ENCODE measurements at places on chromosomes 7 and 10.
A peak's percentile ranks its signal among the peaks of the same experiment; 100 is the strongest.

DNA sequence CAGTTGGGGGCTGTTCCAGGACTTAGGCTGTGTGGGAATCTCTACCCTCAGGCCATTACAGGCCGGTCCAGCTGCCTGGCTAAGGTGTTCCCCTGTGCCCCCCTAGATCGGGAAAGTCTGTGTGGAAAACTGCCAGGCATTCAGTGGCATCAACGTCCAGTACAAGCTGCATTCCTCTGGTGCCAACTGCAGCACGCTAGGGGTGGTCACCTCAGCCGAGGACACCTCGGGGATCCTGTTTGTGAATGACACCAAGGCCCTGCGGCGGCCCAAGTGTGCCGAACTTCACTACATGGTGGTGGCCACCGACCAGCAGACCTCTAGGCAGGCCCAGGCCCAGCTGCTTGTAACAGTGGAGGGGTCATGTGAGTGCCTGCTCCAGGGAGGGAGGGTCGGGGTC lies 27.1 kb upstream of the CSGALNACT2 start:
- no peak for DNase-seq

DNA sequence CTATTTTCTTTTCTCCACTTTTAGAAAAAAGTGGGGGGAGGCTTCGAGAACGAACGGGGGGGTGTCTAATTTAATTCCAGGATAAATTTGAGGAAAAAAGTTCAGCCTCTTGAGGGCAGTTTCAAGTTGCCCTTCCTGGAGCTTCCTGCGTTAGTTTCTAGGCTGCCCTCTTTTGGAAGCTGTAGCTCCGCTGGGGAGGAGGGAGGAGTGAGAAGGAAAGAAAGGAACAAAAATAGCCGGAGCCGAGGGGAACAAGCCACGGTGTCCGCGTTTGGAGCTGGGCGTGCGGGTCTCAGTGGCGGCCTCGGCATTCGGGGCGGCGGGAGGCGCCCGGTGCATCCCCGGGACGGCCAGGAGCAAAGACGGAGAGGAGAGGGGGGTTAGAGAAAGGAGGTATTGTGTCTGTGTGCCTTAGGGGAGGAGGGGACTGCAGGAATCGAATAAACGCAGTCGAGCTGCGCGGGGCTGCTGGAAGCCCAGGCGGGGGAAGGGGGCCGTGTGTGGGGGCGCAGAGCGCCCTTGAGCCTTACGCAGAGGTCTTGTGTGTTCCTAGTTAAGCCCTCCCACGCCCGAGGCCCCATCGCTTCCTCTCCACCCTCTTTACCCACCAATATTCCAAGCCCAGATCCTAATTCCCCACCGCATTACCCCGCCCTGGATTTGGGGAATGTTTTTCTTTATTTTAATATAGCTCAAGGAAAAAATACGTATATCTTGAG lies 2.0 kb upstream of the TNRC18 start:
- peak; percentile 92 for DNase-seq

DNA sequence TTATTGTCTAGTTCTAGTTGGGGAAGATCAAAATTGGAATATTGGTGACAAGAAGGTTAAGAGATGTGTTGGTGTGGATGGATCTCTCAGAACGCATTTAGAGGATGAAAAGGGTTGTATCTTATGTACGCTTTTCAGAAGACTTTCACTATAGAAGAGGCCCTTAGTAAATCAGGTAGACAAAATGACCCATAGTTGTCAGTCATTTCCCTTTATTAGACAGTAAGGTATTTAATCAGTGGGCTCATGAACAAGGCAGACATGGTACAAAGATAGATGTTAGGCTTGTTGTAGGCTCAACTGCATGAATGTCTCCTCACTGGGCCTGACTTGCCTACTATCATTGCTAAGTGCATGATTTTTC lies 359.2 kb downstream of the PHF14 start:
- DNase-seq: no peak

DNA sequence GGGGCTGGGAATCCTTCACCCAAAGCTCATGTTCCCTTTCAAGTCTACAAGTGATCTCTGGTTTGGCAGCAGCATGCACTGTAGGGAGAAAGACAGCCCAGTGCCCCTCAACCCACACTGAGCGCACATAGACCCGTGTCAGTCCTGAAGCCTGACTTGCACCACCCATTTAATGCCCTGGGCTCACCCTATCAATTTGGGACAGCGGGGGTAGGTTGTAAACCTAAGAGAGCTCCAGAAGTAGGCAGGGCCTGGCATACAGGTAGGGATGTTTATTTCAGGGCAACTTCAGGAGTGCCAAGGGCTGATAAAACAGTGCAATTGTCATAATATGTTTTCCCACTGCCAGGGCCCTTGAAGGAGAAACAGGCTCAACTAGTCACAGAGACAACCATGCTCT lies 3.5 kb upstream of the ATP6V0E2 start:
- no peak for DNase-seq

- peak; percentile 3 for DNase-seq
Observed at GRCh38 chr10:20276127-20276979, 460.1 kb downstream of the PLXDC2 start.

DNA sequence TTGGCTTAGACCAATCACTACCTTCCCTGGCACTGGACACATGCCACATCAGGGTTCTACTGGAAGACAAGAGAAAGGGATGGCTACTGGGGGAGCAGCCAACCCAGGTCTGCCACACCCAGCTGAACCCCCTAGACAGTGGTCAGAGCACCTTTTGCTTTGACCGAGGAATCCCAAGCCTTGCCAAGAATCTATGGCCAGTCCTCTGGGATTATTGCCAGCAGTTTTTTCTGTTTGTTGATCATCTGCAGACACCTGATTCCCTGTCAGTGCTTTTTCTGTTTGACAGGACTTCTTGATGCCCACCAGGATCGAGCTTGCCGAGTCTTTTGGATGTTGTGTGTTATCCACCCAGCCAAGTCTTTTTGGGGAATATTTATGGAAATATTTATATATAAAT lies 476.2 kb upstream of the GALNT17 start:
- DNase-seq: no peak

DNA sequence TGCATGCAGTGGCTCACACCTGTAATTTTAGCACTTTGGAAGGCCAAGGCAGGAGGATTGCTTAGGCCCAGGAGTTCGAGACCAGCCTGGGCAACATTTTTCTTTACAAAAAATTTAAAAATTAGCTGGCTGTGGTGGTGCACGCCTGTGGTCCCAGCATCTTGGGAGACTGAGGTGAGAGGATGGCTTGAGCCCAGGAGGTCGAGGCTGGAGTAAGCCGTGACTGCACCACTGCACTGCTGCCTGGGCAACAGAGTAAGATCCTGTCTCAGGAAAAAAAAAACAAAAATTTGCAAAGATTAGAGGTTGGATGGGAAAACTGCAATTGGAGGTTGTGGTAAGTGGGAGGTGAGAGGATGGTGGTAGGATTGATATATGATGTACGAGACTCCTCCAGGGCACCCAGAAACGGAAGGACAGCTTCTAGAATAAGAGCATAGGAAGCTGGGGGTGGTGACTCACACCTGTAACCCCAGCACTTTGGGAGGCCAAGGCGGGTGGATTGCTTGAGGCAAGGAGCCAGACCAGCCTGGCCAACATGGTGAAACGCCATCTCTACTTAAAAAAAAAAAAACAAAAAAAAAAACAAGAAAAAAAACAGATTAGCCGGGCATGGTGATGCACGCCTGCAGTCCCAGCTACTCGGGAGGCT lies 19.1 kb upstream of the PARP12 start:
- DNase-seq: no peak

- no peak for DNase-seq
Observed at GRCh38 chr10:32972929-32973328, 14.9 kb upstream of the ITGB1 start.

- peak; percentile 85 for DNase-seq
Observed at GRCh38 chr10:102072673-102073527, 7.8 kb downstream of the HPS6 start.

- peak; percentile 29 for DNase-seq
Observed at GRCh38 chr7:112596260-112596659, 115.5 kb downstream of the LSMEM1 start.

GRCh38 chr10:559767-560047 lies 129.8 kb downstream of the DIP2C start:
- no peak for DNase-seq

DNA sequence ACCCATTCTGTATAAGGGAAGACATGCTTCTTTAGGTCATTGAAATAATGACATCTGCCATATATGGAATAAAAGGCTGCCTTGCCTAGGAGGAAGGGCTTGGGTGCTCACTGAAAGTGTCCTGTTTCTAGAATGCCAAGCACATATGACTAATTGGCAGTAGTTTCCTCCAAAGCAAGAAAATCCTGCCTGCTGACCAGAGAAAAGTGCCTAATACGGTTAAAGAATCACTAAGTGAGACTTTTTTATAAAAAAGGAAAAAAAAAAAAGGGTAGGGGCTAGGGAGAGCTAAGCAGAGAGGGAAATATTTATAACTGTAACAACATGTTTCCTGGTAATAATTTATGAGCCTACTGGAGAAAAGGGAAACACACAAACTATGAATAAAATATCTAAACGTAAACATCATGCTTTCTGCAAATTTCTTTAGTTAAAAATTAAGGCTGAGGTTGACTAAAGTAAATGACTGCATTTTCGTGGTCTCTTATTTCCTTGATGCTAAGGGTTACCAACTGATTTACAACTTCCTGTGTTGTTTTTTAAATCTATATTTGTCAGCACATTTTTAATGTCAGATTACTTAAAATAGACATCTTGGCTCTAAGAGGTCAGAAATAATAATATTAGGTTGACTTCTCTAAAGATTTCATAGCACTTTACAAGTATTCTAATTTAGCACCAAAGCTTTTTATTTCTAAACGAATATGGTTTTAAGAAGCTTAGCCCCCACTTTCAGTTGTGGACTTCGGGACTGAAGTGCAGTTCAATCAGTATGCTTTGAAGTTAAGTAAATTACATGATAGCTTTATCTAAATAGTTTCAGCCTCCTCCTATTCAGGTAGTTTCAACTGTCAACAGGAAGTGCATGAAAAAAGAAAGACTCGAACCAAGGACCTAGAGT lies 89.6 kb downstream of the CABCOCO1 start:
- DNase-seq: peak; percentile 57

DNA sequence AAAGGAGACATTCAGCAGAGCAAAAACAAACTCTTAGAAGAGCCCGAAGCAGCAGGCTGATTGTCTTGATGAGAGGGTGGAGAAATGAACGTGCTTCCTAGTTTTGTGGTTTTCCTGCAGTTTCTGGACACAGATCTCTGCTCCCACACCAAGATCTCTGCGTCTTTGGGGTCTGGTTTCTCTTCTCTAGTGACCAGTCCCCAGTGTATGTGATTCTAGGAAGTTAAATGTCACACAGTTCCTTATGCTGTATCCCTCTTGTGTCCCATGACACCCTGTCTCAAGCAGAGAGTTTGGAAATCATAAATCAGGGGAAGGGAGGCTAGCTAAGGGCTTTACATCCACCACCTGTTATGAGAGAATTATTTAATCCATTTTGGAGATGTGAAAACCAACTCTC lies 55.4 kb upstream of the KLF14 start:
- no peak for DNase-seq

DNA sequence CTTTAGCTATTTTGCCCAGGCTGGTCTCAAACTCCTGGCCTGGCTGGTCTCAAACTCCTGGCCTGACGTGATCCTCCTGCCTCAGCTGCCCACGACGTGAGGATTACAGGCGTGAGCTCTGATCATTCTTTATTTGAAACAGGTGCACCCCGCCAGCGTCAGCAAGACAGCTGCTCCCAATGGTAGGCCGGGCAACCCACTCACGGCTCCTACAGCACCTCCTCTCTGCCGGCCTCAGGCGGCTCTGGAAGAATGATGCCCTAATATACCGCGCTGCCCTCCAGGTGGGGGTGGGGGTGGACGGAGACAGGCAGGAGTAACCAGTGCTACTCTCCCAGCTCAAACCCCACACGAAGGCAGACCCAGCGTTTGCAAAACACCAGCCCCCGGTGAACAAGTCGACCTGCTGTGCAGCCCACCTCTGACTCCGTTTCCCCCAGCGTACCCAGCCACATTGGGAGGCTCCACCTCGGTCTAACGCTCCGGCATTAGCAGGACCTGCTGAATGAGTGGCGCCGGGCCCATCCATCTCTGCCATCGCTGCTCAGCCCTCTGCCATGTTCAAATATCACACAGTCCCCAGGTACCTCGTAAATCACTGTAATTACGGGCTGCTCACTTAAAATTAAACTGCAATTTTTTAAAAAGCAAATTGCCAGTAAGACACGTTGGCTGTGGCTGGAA lies 148.6 kb downstream of the ELFN1 start:
- DNase-seq: no peak

- peak; percentile 19 for DNase-seq
Observed at GRCh38 chr10:52895059-52895458, 122.5 kb upstream of the MBL2 start.

GRCh38 chr7:66778201-66778600 lies 37.7 kb downstream of the RABGEF1 start:
- DNase-seq: peak; percentile 64

DNA sequence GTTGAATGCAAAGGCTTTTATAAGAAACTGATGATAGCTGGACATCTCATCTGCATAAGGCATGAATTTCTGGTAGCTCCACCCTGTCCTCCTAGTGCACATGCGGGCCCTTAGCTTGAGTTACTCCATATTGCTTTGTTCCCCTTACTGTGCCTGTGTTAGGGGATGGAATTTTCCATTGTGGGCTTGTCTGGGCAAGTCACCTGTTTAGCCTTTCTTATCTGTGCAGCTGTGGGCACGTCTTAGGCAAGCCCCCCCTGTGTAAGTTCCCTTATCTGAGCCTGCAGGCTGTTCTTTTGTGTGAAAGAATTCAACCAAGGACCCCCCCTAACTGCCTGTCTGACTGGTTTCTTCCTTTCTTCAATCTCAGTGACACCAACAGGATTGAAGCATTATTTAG lies 14.5 kb upstream of the CROT start:
- DNase-seq: no peak

DNA sequence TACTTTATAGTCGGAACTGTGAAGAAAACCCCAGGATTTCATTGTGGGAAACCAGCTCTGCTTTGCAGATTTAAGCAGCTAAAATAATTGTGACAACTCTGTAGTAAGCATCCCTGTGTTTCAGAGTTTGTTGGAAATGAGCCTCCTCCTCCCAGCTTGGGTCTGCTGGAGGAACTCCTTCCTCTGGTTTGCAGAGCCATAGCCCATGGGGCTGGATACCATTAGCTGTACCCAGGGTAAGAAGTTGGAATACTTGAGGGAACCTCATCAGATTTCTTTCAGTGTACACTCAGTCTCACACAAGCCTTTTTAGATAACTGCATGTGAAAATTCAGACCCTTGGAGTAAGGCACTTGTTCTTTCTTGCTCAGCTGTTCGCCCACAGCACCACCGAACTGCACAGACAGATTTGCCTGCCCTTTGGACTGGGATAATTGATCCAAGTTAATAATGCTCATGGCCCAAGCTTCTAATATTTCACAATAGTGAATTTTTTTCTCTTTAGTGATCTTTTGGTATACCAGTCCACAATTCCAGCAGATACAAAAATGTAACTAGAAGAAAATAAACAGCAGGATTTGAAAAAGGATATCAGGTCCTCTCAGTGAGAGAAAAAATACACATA lies 467.4 kb upstream of the FZD8 start:
- no peak for DNase-seq

- DNase-seq: no peak
Observed at GRCh38 chr7:80868566-80868965, 50.3 kb downstream of the SEMA3C start.

Data from choroid plexus epithelial cell (primary cell).